ENCODE measurements at places on chromosomes 11 and 22.
A peak's percentile ranks its signal among the peaks of the same experiment; 100 is the strongest.

DNA sequence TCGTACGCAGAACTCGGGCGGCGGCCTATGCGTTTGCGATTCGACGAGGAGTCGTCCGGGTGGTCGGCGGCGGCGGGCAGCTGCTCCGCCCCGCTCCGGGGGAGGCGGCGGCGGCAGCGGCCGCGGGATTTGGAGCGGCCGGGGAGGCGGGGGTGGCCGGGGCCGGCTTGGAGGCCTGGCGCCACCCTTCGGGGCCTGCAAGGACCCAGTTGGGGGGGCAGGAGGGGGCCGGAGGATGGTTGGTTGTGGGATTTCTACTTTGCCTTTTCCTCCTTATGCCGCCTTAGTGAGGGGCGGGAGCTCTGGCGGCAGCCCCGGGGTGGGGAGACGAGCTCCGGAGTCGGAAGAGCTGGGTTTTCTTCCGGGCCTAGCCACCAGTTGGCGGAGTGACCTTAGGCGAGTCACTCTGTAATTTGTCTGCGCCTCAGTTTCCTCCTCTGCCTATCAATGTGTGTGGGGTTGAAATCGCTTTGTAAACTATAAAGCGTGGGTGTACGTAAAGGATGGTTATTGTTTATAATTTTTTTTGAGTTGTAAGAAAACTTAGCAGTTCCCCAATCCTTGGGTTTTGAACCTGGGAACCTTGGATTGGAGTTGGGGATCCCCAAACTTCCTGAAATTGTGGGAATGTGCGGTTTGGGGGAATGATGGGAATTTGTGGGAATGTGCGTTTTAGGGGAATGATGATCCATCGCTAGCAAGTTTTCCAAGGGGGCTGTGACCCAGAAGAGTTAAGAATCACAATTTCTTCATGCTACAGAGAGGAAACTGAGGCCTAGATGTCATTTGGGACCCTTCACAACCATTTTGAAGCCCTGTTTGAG, 679 bp downstream of the TUG1 start:
- peak; percentile 55 for DNase-seq

DNA sequence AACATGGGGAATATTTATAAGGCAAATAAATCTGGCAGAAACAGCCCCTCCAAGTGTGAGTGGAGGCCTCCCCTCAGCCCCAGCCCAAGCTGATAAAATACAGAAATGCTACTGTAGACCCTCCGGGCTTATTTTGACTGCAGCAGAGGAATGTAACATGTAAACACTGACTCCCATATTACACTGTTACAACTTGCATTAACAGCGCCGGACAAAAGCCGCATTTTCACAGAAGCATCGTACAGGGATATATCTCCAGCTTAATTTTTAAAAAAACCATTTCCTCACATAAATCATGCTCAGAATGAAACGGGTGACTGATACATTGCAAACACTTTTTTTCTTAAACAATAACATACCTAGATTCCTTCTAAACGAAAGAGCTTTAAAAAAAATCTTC, 36.6 kb upstream of the COMT start:
- DNase-seq: no peak

DNA sequence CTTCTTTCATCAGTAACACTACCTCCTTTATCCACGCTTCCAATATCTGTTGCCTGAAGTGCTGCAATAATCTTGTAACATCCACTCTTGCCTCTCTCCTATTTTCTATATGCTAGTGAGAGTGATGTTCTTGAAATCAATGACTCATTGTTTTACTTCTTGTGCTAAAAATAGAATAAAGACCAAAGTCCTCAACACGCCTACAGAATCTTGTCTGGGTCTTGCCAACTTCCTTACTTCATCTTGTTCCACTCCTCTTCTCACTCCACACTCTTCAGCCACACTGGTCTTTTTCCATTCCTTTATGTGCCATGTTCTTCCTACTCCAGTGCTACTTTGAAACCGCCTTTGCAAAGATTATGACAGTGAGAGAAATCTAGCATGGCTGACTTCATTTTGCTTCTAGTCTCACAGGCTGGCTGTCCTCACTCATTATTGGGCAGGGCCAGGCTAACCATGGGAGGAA, 136.4 kb downstream of the CCDC81 start:
- DNase-seq: peak; percentile 61

DNA sequence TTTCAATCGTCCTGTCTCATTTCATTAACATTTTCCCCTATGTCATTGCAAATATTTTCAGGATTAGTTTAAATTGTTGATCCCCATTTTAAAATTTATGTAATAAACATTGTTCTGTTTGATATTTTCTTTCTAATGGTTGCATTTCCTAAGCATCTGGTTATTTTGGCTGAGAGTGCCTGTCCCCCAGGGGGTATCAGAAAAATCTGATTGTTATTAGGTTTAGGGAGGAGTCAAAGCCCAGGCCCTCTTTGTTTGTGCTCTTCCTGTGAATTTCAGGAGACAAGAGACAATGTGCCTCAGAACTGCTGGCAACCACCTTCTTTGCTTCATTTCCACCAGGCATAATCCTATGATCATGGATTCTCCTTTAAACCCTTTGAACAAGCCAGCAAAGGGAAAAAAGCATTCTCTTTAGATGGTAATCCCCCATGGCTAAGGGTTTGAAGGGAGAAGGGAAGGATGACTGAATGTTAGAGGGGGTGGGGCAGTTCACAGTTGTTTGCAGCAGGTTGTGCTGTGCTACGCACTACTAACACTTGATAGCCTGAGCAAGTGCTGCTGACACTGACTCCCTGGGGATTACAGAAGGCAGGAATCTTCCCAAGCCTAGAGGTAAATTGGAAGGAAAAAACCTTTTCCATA, 462.4 kb upstream of the LRRC4C start:
- no peak for DNase-seq

GRCh38 chr11:76206327-76207081, at the start of gene WNT11:
TSS of gene WNT11 (minus strand) at chr11:76206502. CDS start at chr11:76206407, 95 bp downstream.
- DNase-seq: no peak

- no peak for DNase-seq
Observed at GRCh38 chr11:116955548-116955947, 118.1 kb upstream of the APOA1 start.

- DNase-seq: no peak
Observed at GRCh38 chr11:35794850-35795249, 132.3 kb downstream of the TRIM44 start.

GRCh38 chr11:72802822-72803221, 9.0 kb upstream of the STARD10 start:
- no peak for DNase-seq

GRCh38 chr11:102683277-102683676, 22.3 kb downstream of the MMP27 start:
- no peak for DNase-seq

DNA sequence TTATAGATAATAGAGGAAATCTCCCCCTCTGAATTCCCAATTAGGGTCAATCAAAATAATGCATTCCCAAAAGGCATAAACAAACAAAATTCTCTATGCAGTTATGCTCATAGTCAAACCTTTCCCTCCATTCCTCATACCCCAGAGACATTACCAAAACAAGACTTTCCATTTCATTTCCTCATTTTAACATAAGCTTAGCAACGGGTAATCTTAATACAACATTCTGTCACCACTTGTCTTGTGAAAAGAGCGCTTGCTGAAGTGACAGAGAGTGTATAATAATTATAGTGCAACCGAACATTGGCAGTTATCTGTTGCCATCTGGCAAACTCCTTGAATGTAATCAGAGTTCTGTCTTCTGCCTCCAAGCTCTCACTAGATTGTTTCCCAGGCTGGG, 1.2 kb upstream of the SLN start:
- no peak for DNase-seq

DNA sequence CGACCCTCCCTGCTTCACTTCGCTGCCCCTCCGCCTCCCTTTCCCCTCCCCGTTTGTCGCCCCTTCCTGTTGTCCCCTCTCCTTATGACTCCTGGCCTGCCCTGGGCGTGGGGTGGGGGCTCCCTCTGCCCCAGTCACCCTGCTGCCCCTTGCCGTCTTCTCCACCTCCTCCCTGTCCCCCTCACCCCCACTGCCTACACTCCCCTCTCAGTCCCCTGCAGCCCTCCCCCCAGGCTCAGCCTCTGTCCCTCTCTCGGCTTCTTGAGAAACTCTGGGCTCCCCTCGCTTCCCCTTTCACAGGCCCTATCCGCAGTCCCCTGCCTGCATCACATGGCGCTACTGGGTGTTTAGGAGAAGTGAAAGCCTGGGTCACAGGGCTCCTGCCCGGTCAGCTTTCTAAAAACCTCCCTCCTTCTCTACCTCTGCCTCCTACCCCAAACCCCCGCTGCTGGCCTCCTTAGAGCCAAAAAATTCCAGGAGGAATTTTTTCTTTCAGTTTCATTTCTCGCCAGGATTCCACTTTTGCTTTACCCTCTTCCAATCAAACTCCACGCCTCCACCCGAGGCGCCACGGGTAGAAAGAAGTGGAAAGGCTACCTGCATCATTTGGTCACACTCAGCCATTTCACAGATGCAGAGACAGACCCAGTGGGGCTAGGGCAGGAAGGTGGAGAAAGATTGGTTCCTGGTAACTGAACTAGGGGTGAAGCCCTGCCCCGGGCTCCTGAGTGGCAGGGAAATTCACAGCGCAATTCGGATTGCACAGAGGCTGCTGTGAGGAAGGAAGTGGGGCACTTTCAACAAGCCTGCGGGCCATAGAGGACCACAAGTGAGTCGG, at the start of gene SLC15A3:
SLC15A3 (minus strand) TSS at position 273 of the 838 bp plus-strand sequence. CDS start 625 bp downstream, outside the sequence.
- peak; percentile 37 for DNase-seq

DNA sequence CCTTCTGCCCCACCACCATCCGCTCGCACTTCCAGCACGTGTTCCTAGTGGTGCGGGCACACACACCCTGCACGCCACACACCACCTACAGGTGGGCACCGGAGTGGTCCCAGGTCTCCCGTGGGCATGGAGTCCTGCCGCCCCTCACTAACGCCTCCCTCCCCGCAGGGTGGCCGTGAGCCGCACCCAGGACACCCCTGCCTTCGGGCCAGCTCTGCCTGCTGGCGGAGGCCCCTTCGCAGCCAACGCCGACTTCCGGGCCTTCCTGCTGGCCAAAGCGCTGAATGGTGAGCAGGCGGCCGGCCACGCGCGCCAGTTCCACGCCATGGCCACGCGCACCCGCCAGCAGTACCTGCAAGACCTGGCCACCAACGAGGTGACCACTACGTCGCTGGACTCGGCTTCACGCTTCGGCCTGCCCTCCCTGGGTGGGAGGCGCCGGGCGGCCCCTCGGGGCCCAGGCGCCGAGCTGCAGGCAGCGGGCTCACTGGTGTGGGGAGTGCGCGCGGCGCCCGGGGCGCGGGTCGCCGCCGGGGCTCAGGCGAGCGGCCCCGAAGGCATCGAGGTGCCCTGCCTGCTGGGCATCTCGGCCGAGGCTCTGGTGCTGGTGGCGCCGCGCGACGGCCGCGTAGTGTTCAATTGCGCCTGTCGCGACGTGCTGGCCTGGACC, 8.5 kb downstream of the SIPA1 start:
- no peak for DNase-seq

GRCh38 chr22:30444632-30445437, 19.3 kb downstream of the MTFP1 start:
- DNase-seq: peak; percentile 76

DNA sequence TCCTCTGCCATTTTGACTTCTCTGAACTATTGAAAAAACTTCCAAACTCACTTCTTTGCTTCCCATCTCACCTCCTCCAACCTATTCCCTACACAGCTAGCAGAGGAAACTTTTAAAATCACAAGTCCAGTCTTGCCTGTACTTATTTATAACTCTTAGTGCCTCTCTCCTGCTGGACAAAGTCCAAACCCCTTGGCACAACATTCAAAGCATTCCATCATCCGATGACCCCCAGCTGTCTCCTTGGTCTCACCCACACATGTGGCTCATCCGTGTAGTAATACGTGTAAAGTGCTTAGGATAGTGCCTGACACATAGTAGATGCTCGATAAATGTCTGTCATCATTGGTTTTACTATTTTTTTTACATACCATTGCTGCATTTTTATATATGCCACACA, 101.4 kb downstream of the PARVA start:
- no peak for DNase-seq

DNA sequence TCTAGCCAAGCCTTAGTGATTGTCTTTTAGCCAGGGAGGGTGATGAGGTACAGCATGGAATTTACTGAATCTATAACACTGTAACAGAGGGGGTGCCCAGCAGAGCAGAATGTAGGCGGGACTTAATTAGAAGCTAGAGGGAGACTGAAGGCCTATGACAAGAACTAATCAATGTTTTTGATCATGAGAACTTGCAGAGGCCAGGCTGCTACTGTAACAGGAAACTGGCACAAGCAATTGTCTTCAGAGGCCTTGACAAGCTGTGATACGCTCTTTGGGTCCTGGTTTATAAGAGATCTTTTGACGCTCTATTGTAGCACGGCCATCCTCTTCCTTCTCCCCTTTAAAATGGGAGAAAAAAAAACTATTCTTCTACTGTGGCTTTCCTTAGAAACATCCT, 1297.3 kb downstream of the JRKL start:
- no peak for DNase-seq

- DNase-seq: no peak
Observed at GRCh38 chr11:77596626-77597025, 6.9 kb downstream of the AQP11 start.

GRCh38 chr11:19218786-19219460, 17.1 kb upstream of the CSRP3 start:
- DNase-seq: no peak

- DNase-seq: no peak
Observed at GRCh38 chr22:21780259-21780658, 44.7 kb upstream of the YPEL1 start.

DNA sequence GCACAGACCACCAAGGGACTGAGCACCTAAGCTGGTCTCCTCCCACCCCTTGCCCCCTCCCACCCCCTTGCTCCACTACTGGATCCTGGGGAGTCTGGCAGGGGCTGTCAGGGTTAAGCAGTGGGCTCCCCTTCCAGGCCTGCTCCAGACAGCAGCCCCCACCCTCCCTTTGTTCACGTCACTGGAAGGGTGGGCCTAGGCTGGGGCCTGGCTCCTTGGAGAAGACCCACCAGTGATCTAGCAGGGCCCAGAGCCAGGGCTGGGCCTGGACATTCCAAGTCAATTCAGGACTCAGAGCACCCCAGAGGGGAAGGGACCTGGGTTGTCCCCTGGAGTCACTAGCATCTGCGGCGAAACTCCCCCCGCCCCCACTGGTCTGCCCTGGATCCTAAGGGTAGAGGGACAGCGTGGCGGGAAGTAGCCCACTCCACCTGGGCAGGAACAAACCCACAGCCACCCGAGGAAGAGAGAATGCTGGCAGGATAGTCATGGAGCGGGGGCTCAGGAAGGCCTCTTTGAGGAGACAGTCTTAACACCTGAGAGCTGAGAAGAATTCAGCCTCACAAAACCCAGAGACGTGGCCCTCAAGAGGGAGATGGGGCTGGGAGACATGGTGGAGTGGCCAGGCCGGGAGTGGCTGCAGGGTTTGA, 45.8 kb downstream of the IGLL1 start:
- DNase-seq: no peak

GRCh38 chr11:63564784-63565350, 1.7 kb upstream of the PLAAT2 start:
- no peak for DNase-seq

- DNase-seq: no peak
Observed at GRCh38 chr11:102809971-102810370, 12.0 kb upstream of the MMP1 start.

Data from endothelial cell of umbilical vein (primary cell).